ENCODE measurements at places on chromosomes 3 and 15.

DNA sequence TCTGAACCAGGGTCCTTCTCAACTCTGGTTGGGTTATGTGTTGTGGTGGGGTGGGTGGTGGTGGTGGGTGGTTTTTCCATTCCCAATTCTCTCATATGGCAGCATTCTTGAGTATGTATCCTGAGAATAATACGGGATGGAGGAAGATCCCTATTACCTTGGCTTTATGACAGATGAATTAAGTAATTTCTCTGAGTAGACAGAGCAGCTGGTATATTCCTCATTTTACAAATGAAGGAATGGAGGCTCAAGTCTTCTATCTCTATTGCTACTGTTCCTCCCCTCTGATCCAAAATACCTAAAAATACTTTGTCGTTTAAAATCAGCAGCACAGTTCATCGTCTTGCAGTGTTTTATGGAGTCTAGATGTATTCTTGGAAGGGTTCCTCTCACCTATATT, 10.4 kb downstream of the GYG1 start:
- H3K36me3 ChIP-seq = no peaks in the 10 kb centered on the region
- no peaks in the 10 kb centered on the region for H3K27me3 ChIP-seq
- H3K27ac ChIP-seq = no peak overlapping the region
- peaks cover 22% of the 10 kb centered on the region for H3K4me1 ChIP-seq

DNA sequence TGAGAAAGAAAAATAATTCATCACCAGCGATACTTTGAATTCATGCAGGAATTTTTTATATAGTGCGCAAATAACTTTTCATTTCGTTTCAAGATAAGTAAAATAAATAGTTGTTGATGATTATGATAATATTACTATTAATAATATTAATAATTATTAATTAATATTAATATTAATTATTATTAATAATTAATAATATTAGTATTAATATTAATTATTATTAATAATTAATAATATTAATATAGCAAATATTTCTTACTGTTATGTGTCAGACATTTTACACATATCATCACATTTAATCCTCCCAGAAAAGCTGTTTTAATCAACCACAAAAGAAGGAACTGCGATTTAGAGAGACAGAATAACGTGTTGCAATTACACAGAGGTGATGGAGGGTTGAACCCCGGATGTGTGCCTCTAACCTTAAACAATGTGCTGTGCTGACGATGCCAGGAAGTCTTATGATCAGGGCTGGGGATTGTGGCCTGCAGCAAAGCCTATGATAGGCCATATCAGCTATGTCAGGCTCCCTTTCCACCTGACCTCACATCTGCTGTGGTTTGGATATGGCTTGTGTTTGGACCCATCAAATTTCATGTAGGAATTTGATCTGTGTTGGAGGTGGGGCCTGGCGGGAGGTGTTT, 263.5 kb upstream of the NR2F2 start:
- H3K36me3 ChIP-seq = no peaks in the 10 kb centered on the region
- no peaks in the 10 kb centered on the region for H3K4me1 ChIP-seq
- no peak overlapping the region for H3K4me3 ChIP-seq
- DNase-seq = no peak

DNA sequence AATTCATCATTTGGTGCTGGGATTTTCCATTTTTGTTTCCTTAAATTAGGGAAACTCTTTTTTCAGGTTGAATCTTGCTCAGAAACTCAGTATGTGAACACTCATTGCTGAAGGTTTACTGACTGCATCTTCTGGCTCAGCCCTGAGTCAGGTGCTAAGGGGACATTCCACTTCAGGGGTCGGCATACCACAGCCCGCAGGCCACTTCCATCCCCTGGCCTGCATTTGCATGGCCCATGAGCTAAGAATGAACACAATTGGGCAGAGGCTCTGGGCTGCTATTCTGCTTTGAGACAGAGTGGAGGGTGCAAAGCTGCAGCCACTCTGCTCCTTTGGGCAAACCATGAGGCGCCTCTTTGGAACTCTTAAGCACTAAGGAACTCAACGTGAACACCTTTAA, 165.0 kb downstream of the FEZF2 start:
- no peaks in the 10 kb centered on the region for H3K27me3 ChIP-seq
- H3K27ac ChIP-seq = no peak overlapping the region
- no peak overlapping the region for H3K4me3 ChIP-seq
- no peaks in the 10 kb centered on the region for H3K4me1 ChIP-seq

DNA sequence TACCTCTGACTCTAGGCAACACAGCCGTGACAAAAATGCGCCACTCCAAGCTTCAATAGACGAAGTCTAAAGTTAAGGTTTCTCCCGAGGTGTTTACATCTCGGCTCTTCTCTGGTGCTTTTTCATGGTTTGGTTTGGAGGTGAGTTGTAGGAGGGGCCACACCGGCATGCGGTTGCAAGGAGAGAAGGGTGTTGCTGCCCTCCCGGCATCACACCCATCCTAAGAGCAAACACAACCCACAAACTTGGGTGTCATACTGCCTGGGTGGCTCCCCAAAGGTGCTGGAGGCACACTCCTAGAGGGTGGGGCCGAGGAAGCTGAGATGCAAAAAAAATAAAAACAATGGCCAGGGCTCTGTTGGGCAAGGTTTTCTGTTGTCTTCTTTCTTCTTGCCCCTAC, 225.2 kb upstream of the ICE2 start:
- H3K4me1 ChIP-seq = no peaks in the 10 kb centered on the region
- H3K27ac ChIP-seq = no peak overlapping the region
- no peak overlapping the region for H3K4me3 ChIP-seq
- H3K27me3 ChIP-seq = no peaks in the 10 kb centered on the region
- no peaks in the 10 kb centered on the region for H3K36me3 ChIP-seq

DNA sequence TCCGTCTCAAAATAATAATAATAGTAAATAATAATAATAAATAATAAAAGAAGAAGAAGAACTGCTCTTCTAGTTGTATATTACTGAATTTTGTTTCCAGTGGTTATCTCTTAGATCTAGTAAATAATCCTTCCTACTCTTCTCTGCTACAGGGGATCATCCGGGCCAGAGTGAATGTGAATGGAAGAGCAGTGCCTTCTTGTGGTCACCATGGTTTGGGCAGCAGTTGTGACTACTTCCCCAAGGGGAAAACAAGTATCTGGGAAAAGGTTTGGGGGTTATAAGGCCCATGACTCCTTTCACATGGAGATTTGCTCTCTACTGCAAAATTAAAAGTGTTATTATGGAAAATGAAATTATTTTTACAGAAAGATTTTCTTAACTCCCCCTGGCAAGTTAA, 5.5 kb upstream of the OR5K1 start:
- DNase-seq = no peak
- no peaks in the 10 kb centered on the region for H3K27me3 ChIP-seq
- no peaks in the 10 kb centered on the region for H3K36me3 ChIP-seq
- no peak overlapping the region for H3K4me3 ChIP-seq
- no peaks in the 10 kb centered on the region for H3K4me1 ChIP-seq

- H3K36me3 ChIP-seq = no peaks in the 10 kb centered on the region
- H3K4me3 ChIP-seq = no peak overlapping the region
- no peaks in the 10 kb centered on the region for H3K27me3 ChIP-seq
- no peaks in the 10 kb centered on the region for H3K4me1 ChIP-seq
Measured at GRCh38 chr15:69909719-69910444, 187.8 kb downstream of the TLE3 start.

- H3K4me3 ChIP-seq = no peak overlapping the region
- peaks cover 12% of the 10 kb centered on the region for H3K36me3 ChIP-seq
- no peak for DNase-seq
- H3K4me1 ChIP-seq = no peaks in the 10 kb centered on the region
- H3K27ac ChIP-seq = no peak overlapping the region
- H3K27me3 ChIP-seq = no peaks in the 10 kb centered on the region
Measured at GRCh38 chr15:34275154-34275553, 50.3 kb downstream of the EMC4 start.

GRCh38 chr15:75431682-75432081, 19.8 kb downstream of the SIN3A start:
- H3K27me3 ChIP-seq = no peaks in the 10 kb centered on the region
- H3K4me3 ChIP-seq = no peak overlapping the region
- no peak for DNase-seq
- no peak overlapping the region for H3K27ac ChIP-seq
- H3K36me3 ChIP-seq = peaks cover 7% of the 10 kb centered on the region

DNA sequence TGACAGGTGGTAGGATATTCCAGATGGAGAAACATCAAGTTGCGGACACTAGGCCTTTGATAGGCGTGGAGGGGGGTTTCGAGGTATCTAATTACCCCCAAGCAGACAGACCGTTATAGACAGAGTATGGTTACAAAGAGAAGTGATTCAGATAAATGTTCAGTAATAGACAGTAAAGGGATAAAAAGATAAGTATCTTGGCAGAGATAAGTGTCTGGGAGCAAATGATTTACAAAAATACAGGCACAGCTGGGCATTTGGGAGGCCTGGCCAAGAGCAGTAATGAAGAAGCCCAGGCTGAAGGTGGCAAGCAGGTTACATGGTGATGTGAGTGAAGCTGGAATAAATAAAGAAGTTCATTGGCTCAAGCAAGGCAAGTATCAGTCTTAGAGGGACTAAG, 659 bp upstream of the MYH15 start:
- H3K4me1 ChIP-seq = no peaks in the 10 kb centered on the region
- H3K4me3 ChIP-seq = no peak overlapping the region
- no peaks in the 10 kb centered on the region for H3K36me3 ChIP-seq

DNA sequence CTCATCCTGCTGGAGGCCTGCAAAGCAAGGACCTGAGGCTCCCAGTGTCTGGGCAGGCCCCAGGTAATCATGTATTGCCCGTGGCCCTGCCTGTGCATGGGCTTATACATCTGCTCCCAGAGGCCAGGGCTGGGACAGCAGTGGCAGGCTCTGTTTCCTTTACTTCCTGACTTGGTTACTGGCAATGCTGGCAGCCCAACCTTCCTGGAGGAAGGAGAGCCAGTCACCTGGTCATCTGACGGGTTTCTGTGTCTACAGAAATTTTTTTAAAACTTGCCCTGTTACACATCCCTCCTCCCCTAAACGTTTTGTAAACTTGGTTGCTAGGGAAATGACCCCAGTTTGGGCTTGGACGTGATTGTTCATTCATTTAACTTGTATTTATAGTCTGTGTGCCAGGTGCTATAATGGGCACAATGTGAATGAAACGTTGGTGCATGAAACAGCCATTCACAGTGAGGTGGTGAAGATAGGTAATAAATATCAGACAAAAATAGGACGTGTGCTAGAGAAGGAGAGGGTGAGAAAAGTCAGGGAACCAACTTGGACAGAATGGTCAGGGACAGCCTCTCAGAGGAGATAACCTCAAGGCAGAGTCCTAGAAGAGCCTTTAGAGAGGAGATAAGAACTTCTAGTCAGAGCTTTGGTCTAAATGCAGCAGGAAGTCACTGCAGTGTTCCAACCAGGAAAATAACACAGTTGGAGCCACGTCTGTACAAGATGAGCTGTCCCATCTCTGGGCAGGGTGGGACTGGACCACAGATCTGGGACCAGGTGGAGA, 14.1 kb downstream of the TEX264 start:
- peaks cover 38% of the 10 kb centered on the region for H3K4me1 ChIP-seq
- no peak for DNase-seq
- no peaks in the 10 kb centered on the region for H3K27me3 ChIP-seq
- 0 out of 2 replicates have a peak overlapping the region, but pooled peaks have one; percentile 81 for H3K27ac ChIP-seq
- H3K4me3 ChIP-seq = no peak overlapping the region

DNA sequence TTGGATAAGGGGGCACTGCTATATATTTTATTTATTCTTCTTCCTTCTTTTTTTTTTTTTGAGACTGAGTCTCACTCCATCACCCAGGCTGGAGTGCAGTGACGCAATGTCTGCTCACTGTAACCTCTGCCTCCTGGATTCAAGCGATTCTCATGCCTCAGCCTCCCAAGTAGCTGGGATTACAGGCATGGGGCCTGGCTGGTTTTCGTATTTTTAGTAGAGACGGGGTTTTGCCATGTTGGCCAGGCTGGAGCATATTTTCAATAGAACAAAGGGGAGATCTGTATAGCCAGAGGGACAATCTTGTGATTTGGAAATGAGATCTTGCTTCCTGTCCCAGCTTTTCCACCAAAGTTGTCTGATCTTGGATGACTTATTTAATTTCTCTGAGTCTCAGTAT, 133.1 kb upstream of the ABHD17C start:
- no peaks in the 10 kb centered on the region for H3K36me3 ChIP-seq
- H3K4me3 ChIP-seq = no peak overlapping the region
- no peak for DNase-seq
- H3K27ac ChIP-seq = no peak overlapping the region

DNA sequence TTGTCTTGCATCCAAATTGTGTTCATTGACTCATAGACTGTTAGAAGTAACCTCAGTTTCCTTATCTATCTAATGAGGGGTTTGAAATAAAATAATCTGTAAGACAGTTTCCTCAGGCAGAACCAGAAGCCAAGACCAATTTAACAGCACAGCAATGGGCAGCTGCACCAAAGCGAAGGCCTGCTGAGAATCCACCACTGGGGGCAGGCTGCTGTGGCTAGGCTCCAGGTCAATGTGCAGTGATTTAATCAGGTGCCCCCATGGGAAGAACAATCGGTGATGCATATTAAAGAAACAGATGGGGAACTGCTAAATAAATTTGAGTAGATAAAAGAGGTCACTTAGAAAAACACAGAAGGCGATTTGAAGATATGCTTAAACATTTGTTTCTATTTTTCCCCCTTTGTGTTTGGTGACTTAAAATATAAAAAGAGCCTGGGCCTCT, 28.0 kb upstream of the TMOD3 start:
- H3K36me3 ChIP-seq = no peaks in the 10 kb centered on the region
- H3K27me3 ChIP-seq = no peaks in the 10 kb centered on the region
- no peaks in the 10 kb centered on the region for H3K4me1 ChIP-seq
- no peak for DNase-seq

DNA sequence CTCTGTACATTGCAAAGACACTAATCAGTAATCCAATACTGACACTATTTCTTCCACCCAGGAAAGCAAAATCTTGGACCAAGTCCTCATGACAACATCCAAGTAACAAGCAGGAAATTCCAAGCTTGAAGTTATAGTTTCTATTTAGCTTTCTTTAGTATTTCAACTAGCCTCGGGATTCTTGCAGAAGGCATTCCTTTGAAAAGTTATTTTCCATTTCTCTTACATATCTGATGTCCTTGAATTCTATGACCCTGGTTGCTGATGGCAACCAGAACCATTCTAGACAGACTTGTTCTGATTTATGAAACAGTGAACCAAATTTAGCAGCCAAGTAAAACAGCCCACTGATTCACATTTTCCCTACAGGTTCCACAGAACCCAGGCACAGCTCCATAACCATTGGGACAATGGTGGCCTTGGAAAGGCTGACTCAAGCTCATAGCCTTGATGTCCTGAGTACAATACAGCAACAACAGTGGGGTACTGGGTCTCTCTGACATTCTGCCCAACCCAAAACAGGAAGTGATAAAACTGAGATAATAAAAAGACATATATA, 26.5 kb downstream of the P3H2 start:
- H3K27ac ChIP-seq = no peak overlapping the region
- no peaks in the 10 kb centered on the region for H3K36me3 ChIP-seq
- no peaks in the 10 kb centered on the region for H3K27me3 ChIP-seq
- DNase-seq = no peak
- no peaks in the 10 kb centered on the region for H3K4me1 ChIP-seq

Data from GM12878 (cell line).